ENCODE measurements at places on chromosomes 2 and 18.

DNA sequence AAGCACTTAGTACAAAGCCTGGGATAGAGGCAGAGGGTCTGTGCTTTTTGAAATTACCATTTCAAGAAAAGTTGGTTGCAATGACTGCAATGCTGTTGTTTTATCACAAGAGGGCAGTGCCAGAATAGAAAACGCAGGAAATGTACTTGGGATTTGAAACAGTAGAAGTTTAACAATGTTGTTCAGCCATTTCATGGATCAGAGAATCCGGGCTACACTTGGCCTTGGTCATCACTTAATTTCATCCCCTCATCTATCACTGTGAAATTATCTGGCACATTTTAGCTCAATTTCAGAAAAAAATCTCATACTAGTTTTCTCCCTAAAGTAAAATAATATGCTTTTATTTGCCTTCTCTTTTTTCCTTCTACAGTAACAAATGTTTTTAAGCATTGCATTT is 70.8 kb downstream of the RAPGEF4 start:
- no peak for DNase-seq

- no peak for DNase-seq
These were observed 4.7 kb downstream of the SNORC start for GRCh38 chr2:232874677-232875223.

GRCh38 chr2:18548621-18549020 is 11.8 kb downstream of the RDH14 start:
- DNase-seq: no peak

GRCh38 chr18:3171631-3172030 is 48.1 kb downstream of the MYOM1 start:
- DNase-seq: no peak

GRCh38 chr2:147030966-147031720 is 813.7 kb upstream of the ACVR2A start:
- no peak for DNase-seq

DNA sequence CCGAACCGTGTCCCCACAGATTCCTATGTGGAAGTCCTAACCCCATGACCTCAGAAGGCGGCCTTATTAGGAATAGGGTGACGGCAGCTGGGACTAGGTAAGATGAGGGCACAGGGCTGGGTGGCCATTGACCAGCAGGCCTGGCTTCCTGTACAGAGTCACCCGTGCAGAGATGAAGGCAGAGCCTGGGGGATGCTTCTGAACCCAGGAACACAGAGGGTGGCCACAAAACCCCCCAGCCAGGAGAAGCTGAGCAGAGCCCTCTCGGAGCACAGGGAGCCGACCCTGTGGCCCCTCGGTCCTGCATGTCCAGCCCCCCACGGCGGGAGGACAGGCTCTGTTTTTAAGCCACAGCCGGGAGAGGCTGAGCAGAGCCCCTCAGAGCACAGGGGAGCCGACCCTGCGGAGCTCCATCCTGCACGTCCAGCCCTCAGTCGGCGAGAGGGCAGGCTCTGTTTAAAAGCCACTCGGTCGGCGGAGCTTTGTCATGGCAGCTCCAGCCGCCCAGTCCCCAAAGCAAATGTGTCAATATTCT is 2.7 kb downstream of the PDCD1 start:
- DNase-seq: no peak

DNA sequence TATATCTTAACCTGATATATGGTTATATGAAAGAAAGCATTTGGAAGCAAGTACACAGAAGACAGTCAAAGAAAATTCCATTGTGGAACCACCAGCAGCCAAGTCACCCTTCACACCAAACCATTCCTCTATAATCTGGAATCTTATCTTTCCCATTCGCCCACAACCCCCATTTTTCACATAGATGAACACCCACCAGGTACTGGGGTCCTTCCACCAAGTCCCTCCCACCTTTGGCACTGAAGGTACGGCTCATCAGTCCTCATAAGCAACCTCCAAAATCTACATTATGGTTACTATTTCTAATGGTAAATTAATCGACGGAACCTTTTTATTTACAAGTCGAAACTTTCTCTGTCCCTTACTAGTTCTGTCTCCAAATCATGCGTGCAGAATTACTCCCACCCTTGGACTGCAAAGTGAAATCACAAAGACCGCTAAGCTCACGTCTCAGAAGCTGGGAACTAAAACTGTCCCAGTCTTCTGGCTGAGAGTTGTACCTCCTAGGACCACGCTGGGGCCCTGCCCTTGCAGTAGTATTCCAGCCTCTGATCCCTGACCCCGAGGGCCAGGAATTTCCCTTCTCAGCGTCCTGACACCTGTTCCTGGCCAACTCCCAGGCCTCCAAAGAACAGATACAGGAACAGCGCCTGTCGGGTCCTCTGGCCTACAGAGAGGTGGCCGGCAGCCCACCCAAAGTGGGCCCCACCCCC is 702 bp downstream of the OLA1 start:
- DNase-seq: no peak

GRCh38 chr2:129762386-129763189 is 216.9 kb upstream of the RAB6C start:
- no peak for DNase-seq

GRCh38 chr2:205369813-205370212 is 312.5 kb upstream of the NRP2 start:
- DNase-seq: no peak

GRCh38 chr2:5007596-5007995 is 684.6 kb upstream of the SOX11 start:
- DNase-seq: no peak

DNA sequence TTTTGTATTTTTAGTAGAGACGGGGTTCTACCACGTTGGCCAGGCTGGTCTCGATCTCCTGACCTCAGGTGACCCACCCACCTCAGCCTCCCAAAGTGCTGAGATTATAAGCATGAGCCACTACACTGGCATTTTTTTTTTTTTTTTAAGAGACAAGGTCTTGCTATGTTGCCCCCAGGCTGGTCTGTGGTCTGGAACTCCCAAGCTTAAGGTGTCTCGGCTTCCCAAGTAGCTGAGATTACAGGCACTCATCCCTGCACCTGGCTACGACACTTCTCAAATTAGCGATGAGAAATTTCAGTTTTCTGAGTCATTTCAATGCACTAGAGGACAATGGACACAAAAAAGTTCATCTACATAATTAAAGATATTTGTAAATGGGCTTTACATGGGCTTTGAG is 36.6 kb upstream of the TCF7L1 start:
- no peak for DNase-seq

DNA sequence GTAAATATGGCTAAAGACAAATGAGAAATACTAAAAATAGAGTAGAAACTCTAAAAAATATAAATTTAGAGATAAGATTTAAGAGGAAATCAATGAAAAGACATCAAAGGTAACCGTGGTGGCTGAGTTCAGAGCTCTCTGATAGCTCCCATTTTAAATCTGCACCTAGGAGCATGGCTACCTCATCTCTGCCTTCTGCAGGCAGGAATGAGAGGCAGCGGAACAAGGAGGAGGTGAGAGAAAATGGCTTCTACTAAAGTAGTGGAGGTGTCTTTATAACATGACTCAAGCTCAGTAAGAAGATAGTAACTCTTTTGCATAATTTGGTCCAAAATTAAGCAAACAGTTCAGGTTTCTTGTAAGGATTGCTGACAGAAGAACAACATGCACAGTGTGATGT is 758.7 kb upstream of the FSHR start:
- no peak for DNase-seq

All from stimulated activated CD4-positive, alpha-beta T cell treated with anti-CD3 and anti-CD28 coated beads, TNF-alpha, amount 100 ng/mL, for 24 hours (primary cell).